ENCODE measurements at places on chromosomes 7 and 10.
A peak's percentile ranks its signal among the peaks of the same experiment; 100 is the strongest.

GRCh38 chr7:70696201-70696754 is 435.7 kb upstream of the GALNT17 start:
- peak; percentile 26 for DNase-seq

- no peak for DNase-seq
Measured at GRCh38 chr10:22464966-22465629, 119.8 kb downstream of the SPAG6 start.

DNA sequence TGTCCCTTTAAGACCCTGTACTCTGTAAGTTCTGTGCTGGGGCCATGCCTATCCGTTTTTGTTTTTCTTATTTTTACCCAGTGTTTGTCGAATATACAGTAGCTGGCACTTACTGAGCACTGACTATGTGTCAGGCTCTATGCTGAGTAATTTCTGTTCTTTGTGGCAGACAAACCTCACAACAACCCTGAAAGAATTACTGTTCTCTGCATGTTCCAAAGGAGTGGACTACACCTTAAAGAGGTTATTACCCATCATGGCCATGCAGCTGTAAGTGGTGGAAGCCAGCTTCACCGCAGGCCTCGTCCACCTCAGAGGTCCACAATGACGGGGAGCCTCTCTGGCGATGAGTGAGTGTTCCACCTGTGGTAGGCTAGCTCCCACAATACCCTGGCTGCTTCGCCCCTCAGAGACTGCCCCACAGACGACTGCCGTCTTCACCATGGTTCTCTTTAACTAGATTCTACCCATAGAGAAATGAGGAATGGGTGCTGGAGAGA is 30.1 kb upstream of the RBM20 start:
- no peak for DNase-seq

- DNase-seq = no peak
Measured at GRCh38 chr7:42351316-42351935, 114.4 kb upstream of the GLI3 start.

DNA sequence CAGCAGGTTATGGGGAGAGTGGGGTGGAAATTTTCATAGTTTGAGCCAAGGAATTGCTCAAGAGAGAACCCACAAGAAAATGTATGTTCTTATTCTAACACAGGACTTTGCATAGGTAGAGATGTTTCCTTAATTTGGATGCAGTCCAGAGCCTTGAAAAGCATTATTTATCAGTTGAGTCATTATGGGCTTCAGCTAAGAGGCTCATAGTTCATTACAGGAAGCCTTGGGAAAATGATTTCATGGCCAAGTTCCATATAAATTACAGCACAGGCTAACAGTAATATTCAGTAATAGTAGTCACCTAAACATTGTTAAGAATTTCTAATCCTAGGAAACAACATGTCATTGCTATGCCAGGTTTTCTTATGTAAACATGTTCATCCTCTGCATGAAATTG is 131.1 kb upstream of the PTPRZ1 start:
- no peak for DNase-seq

DNA sequence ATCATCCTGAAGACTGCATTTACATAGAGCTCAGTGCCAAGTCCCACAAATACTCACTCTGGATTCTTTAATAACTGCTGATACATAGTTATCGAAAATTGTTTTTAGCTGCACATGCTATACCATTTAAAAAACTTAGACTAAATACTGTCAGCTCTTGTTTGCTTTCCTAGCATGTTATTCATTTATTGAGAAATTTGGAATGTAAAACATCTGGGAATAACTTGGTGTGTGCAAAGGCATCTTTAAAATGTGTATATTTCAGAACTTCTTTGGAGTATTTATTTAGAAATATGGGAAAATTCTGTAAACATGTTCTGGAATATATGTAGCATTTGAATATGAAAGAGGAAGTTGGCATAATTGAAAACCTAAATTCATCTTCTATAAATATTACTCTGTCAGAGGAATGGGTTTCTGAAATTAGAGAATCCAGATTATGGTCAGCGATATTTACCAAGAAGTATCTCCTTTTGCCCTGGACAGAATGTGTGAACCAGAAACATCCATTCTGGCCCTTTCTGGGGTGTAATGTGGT is 119.7 kb downstream of the ARID5B start:
- no peak for DNase-seq

Measured in immature natural killer cell (primary cell).